ENCODE measurements at places on chromosomes 4 and X.

GRCh38 chr4:72084587-72085011 is 52.8 kb downstream of the NPFFR2 start:
- DNase-seq: no peak

GRCh38 chr4:138838251-138838650 is 177.3 kb upstream of the NOCT start:
- DNase-seq: no peak

DNA sequence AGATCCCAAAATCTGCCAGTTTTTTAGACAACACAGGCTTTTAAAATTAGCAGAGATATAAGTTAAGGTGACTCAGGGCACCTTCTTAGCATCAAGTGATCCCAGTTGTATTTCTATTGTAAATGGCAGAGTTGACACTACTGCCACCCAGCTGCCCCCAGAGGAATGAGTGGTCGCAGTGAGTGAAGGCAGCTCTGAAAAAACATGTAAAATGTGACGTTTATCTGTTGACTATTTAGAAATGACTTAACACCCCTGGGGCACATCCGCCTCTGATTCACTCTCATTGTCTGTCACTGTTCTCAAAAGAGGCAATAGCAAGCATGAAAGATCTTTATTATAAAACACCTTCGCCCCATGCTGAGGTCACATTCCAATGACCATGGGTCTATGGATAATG is 592.4 kb downstream of the ACTRT1 start:
- no peak for DNase-seq

DNA sequence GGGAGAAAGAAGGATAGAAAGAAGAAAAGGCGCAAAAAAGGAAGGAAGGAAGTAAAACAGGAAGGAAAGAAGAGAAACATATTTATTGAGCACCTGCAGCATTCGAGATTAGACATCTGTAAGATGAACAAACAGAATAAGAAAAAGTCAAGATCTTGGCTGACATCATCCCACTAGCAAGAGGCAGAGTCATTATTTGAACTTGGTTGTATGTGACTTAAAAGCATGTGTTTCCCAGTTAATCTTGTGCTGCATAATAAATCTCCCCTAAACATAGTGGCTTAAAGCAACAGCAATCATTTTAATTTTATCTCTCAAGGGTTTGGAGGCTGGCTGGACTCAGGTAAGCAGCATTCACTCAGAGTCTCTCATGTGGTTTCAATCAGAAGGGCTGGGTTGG is 38.5 kb upstream of the COX7B2 start:
- no peak for DNase-seq

DNA sequence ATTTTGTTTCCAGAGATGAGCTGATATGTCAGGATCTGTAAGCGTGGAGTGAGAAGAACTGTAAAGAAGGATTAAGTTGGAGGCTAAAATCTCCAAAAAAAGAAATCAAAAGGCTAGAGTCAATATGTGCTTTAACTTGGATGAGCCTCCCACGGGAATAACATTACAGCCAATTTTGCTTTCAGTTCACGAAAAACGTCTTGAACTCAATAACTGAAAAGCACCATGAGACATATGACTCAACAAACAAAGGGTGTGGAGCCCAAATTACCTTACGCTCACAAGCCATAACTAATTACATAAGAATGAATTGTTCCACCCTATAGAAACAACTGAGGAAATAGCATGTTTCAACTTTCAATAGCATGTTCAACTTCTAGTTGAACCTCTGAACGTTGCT is 22.3 kb downstream of the TMPRSS11D start:
- DNase-seq: no peak

- DNase-seq: no peak
Observed at GRCh38 chrX:87808576-87809243, 291.1 kb downstream of the KLHL4 start.

DNA sequence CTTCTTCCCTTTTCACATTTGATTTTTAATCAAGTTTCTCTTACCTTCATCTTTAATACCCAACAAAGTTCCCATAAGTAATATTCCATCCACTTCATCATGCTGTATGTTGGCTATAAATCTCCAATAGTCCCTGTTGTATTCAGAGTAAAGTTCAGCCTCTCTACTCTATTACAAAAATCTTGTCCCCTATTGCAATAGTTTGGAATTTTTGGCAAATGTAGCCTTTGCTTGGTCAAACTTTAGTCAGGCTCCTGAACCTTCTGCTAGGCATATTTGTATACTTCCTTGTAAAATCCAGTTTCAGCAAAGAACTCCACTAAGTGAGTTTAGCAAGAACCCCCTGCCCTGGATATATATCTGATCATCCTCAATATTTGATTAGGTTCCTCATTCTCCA is 54.0 kb upstream of the PACRGL start:
- DNase-seq: no peak

Measured in stimulated activated CD8-positive, alpha-beta memory T cell treated with anti-CD3 and anti-CD28 coated beads, Interleukin-15, amount 100 ng/mL, for 48 hours (primary cell).